Right kidney (tissue), 9 donors: ENCODE measurements at places on chromosomes 16 and 17.

DNA sequence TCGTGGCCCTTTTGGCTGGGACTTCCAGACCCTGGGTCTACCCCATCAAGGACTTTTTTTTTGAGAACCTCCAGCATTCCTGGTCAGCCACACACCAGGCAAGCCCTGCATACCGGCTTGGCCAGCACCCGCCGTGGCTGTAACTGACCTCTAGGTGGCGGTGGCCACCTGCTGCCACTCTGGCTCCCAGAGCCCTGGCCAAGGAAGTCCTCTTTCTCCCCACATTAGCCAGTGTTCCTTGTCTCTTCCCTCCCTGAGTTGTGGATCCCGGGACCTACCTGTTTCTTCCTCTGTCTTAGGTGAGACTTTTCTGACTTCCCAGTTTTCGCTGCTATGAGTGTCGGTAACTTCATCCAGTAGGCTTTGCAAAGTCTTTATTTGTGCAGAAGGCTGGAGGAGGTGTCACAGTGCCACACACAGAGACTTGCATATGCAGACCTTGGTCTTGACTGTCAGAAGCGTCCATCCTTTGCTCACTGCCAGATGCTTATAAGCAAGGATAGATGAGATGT lies 348.3 kb downstream of the CPPED1 start:
- DNase-seq: peak; percentile 52

- no peak for DNase-seq
Measured at GRCh38 chr16:66299349-66299748, 67.1 kb upstream of the CDH5 start.

- no peak for DNase-seq
Measured at GRCh38 chr16:4277987-4278513, 5.2 kb upstream of the TFAP4 start.

GRCh38 chr17:35801583-35802224 lies 6.3 kb upstream of the MMP28 start:
- no peak for DNase-seq

GRCh38 chr17:56699186-56699894 lies 105.8 kb downstream of the NOG start:
- peak; percentile 51 for DNase-seq

DNA sequence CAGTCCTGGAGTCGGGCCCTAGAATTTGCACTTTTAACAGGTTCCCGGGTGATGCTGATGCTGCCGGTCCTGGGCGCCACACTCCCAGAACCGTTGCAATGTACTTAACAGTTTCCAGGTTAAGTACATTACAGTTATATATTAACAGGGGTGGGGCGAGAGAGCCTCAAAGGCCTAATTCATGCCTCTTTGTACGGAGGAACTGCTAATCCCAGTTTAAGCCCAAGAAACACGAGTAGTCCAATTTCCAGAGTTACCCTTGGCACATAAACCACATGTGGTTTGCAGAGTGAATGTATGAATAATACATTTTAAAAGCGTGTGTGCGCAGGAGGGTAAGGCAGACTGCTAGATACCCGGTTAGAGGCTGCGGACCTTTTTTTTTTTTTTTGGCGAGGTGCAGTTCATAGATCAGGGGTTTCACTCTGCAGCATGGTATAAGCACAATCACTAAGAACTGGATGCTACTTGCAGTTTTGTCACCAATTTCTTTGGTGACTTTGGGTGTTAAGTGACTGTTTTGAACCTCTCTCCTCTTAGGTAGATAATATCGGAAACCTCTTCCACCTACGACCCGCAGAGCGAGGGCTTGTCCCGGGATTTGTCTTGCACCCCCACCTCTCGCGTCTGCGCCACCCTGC lies 713 bp downstream of the COX11 start:
- no peak for DNase-seq

DNA sequence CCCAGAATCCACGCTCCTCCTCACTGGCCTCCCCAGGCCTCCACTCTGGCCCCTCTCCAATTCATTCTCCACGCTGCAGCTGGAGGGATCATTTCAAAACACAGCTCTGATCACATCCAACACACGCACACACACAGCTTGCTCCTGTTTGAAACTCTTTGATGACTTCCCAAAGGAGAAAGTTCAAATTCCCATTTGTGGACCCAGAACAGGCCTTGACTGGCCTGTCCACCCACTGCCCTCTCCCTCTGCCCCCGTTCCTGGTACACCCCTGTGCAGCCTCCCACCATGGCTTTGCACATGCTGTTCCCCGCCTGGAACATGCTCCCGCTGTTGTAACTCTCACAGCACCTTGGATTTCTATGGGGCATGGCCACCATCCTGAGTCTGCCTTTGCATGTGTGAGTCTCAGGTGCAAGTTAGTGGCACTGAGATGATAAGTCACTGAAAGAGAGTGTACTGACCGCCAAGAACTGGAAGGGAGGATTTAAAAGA lies 100.0 kb downstream of the GSG1L start:
- no peak for DNase-seq

DNA sequence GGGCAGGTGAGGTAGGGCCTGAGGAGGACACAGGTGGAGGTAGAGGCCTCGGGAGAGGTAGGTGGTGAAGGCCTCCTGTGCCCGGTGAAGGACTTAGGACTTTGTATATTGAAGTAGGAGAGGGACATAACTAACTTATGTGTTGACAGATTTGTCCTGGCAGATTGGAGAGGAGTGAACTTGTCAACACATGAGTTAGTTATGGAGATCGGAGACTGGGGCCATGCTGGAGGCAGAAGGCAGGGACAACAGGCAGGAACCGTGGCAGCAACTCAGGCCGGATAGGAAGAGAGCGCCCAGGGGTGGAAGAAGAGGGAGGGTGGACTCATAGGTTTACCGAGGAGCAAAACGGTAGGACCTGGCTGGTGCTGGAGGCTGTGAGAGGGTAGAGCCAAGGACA lies 18.4 kb downstream of the GLP2R start:
- no peak for DNase-seq

DNA sequence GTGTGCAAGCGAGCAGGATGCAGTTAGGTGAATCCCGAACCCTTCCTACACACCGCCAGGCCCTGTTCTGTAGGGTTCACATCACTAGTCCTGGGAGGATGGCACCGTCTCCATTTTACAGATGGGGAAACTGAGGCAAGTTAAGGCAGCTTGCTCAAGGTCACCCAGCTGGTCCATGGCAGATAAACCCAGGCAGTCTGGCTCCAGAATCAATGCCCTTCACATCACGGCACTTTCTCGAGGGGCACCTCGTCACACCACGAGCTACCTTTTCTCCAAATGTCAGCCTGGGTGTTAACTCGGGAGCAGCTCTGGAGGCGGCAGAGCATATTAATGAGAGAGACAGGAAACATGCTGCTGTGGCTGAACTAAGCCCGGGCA lies 9.5 kb downstream of the NOB1 start:
- no peak for DNase-seq

DNA sequence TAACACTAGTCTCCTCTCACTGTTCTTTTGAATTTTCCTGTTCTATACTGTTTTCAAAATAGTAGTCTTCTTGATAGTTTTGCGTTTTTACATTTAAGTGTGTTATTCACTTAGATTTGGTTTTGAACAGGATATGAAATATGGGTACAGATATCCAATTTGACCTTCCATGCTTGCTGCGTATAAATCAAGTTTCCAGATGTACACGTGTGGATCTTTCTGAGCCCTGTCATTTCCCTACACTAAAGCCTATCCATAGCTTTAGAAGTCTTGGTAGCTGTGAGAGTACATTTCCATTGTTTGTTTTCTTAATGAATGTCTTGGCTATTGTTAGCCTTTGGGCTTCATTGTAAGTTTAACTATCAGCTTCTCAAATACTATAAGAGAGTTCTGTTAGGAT lies 20.4 kb downstream of the CYLD start:
- DNase-seq: no peak

- peak; percentile 42 for DNase-seq
Measured at GRCh38 chr17:82051776-82052637, at the start of the genes GPS1 and RFNG. Gene GPS1 (plus strand): TSS chr17:82051898. CDS start chr17:82051932, 34 bp downstream. Gene RFNG (minus strand): TSS chr17:82051811. CDS start chr17:82051766, 45 bp downstream.

- no peak for DNase-seq
Measured at GRCh38 chr16:24609417-24609739, 70.0 kb downstream of the RBBP6 start.

- no peak for DNase-seq
Measured at GRCh38 chr16:75027520-75028300, 28.9 kb downstream of the ZNRF1 start.

GRCh38 chr17:81723651-81724209 lies 11.6 kb downstream of the SLC25A10 start:
- no peak for DNase-seq

DNA sequence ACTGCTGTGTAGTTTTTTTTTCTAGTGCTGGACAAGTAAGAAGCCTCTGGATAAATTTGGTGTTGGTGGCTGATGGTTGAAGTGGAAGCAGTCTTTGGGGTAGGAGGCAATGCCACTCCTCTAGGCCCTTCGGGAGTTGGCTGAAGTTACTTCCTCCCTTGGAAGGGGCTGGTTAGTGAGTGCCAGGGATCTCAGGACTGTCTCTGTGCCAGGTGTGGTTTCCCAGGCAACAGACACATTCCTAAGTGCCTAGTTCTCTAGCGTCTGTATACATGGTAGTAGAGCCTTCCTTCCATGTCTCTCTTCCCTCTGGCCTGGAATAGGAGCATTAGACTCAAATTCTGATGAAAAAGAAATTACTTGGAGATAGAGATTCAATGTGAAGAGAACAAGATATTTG lies 15.3 kb downstream of the TMEM98 start:
- no peak for DNase-seq

- no peak for DNase-seq
Measured at GRCh38 chr17:78652024-78652423, 74.8 kb upstream of the DNAH17 start.

DNA sequence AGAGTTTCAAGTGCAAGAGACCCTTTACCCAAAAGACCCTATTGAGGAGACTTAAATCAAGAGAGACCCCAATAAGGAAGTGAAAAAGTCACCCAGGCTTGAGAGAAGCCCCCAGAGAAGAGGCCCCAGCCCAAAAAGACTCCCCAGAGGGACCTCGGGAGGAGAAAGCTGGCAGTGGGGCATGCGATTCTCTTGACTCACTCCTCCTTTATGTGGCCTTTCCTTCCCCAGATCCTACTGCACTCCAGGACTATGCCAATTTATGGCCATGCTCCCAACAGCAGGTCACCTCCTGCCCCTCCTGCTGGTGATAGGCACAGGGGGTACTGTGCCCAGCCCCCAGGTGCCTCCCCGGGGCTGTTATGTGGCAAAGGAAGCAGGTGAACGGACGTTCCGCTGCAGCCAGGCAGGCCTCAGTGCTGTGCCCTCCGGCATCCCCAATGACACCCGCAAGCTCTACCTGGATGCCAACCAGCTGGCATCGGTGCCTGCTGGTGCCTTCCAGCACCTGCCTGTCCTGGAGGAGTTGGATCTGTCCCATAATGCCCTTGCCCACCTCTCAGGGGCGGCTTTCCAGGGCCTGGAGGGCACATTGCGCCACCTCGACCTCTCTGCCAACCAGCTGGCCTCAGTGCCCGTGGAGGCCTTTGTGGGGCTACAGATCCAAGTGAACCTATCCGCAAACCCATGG lies 16.3 kb downstream of the LRRC3C start:
- DNase-seq: no peak

DNA sequence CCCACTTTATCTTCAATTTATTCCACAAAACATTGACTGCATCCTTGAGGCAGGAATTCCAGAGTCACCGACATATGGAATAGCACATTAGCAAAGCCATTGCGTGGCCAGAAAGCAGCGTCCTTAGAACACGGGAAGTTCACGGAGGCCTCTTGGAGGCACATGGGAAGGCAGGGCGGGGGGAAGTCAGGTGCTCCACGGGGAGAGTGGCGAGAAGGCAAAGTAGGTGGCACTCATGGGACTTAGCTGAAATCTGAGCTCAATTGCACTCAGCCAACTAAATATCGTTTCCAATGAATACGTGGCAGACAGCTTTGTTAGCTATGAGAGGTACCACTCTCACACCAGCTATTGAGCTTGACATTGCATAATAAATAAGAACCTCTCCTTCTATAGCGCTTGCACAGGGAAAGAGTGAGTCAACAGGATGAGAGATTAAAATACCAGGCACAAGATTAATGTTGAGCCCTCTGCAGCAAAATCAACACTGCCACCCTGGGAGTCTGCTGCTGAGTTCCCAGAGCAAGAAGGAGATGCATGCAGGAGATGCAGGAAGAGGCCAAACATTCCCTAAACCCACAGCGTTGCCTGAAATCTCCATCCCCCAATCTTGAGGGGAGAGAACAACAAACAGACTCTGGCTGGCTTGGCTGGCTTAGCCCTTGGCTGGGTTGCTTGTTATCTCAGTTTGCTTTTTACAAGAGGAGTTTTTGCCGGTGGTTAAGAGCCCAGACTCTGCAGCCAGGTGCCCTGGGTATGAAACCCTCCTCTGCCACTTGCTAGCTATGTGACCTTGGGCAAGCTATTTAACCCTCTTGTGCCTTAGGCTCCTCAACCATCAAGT lies 28.8 kb downstream of the ABCC12 start:
- DNase-seq: no peak
